ENCODE measurements at places on chromosomes 5 and 9.

GRCh38 chr5:139650689-139651042 is 2.5 kb downstream of the CXXC5 start:
- no peak for DNase-seq

- peak; percentile 71 for DNase-seq
Measured at GRCh38 chr9:84937180-84937579, 267.7 kb downstream of the NTRK2 start.

GRCh38 chr5:108545301-108545700 is 163.4 kb upstream of the FBXL17 start:
- no peak for DNase-seq

- DNase-seq = no peak
Measured at GRCh38 chr5:157306692-157307471, 41.0 kb downstream of the CYFIP2 start.

GRCh38 chr5:40775846-40776657 is 20.3 kb upstream of the TTC33 start:
- DNase-seq = no peak
